ENCODE measurements at places on chromosomes 16 and 17.

GRCh38 chr16:74700116-74700437 lies 585 bp downstream of the MLKL start:
- no peak for DNase-seq

- no peak for DNase-seq
Observed at GRCh38 chr17:10598621-10599020, 49.2 kb upstream of the MYH2 start.

GRCh38 chr17:70158591-70158990 lies 10.7 kb upstream of the KCNJ2 start:
- no peak for DNase-seq

DNA sequence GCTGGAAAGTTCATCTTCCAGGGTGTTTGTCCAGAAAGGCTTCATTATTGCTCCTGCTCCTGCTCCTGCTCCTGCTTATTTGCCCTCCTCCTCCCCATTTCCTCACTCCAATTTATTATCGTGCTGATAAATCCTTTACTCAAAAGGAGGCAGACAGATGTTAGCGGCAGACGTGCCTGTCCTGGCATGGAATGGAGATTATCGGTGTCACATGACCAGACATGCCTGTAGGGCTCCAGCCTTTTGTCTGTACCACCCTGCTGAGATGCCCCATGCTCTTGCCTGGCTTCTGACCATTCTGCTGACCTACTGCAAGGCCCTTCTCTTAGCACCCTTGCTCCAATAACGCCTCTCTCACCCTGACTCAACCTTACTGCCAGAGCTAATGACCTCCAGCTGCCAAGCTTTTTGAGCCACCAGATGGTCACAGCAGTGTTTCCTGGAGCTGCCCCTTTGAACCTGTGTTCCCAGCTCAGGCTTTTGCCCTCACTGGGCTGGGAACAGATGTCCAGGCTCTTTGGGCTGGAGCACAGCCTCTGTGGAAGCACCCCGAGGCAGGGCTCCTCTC lies 12.8 kb downstream of the DNAH9 start:
- DNase-seq = peak; percentile 81

DNA sequence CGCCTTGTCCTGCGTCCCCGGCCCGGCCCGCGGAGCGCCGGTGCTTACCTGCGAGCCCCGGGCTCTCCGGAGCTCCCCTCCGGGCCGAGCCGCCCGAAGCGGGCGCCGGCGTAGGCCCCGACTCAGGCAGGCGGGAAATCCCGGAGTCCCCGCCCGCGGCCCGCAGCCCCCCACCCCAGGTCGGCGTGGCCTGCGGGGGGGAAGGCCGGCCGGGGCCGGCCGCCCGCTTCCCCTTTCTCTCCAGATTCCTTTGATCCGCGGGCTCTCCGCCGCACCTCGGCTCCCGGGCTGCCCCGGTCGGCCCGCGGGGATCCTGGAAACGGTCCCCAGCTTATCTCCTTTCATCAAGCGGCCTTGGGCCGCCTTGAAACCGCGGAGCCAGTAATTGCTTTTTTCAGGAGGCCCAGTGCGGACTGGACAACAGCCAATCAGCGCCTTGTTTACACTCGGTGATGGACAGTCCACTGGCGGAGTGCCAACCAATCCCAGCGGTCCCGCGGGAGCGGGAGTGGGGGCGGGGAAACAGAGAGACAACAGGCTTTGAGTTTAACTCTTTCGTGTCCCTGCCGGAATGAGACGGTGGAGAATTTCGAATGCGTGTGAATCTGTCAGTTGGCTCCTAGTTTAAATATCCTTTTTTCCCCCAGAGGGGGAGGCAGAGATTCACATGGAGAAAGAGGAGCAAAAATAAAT lies 1.4 kb upstream of the BAHCC1 start:
- peak; percentile 96 for DNase-seq

- DNase-seq = peak; percentile 87
Observed at GRCh38 chr17:70327723-70328122, 158.4 kb downstream of the KCNJ2 start.

DNA sequence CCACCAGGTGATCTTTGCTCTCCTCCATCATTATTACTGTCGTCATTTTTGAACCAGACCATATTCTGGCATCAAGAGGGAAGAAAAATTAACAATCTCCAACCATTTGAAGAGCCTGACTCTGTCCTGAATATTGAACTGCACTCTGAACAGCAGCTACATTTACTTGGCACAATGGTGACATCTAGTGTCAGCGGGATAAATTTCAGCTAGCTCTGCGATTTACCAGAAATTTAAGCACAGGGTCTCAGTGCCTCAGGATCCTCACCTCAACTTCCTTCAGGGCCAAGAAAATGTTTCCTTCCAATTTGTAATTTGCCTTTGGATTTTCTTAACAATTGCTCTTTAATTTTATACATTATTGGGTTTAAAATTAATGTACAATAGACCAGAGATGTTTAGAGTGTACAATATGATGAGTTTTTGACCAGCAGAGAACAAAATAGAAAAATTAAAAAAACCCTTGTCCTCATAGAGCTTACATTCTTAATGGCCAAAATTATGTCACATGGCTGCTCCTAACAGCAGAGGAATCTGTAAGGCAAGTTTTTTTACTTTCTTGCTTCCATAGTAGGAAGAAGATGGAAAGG lies 10.7 kb upstream of the ZNF19 start:
- peak; percentile 55 for DNase-seq

GRCh38 chr17:10392880-10393279 lies 20.1 kb upstream of the MYH13 start:
- no peak for DNase-seq

- no peak for DNase-seq
Observed at GRCh38 chr17:45912319-45912718, 18.0 kb downstream of the MAPT start.

DNA sequence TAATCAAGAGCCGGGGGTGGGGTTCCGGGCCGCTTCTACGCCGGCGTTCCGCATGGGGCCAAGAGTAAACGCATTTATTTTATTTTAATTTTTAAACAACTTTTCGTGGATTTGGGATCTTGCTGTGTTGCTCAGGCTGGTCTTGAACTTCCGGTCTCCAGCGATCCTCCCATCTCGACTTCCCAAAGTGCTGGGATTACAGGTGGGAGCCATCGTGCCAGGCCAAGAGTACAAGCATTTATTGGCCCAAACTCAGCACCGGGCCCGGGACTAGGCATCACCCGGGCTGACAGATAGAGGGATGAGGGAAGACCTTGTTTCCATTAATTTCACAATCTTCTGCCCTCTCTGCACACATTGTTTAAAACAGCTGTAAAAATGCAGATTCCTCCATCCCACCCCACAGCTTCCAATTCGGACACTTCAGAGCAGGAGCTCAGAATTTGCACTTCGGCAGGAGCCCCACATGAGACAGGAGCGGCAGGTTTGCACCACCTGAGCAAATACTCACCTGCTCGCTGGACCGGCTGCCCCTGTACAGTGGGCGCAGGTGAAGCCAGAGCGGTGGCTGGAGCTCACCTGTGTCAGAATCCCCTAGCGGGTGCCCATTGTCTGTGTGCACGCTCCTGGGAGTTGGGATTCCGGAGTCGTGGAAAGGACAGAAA lies 663 bp upstream of the GINS2 start:
- no peak for DNase-seq

GRCh38 chr17:66420961-66421371 lies 118.6 kb downstream of the PRKCA start:
- DNase-seq = no peak

DNA sequence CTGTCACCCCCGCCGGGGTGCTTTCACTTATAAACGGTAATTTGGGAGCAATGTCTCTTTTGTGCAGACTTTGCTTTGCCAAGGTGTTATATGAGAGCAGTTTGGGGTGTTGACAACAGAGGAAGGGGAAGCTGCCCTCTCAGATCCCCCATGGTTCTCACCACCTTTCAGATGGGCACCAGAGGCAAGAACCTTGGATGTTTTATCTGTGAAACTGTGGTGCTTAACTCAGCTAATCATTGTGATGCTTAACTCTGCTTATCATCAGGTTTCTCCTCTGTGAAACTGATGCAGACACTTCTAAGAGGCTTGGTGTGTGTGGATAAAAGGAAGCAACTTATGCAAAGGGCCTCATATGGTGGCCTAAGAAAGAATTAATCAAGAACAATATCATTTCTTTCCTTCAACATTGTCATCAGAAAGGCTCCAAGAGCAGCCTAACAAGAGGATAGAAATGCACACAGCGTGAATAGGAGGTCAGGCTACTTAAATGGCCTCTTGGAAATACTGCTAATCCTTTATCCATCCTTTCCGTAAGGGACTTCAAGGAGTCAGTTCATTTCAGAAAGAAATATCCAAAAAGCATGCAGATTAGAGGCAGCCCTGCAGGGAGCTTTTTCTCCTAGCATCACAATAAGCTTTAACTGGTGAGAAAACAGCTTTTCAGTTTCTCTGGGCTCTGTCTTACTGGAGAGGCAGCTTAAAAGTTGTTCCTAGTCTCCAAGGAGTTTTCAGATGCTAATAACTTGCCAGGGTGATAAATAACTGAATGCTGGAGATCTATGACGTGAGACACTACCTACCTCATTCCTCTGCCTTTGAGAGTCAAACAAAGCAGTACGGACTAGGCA lies 55.1 kb upstream of the CLEC3A start:
- DNase-seq = no peak

DNA sequence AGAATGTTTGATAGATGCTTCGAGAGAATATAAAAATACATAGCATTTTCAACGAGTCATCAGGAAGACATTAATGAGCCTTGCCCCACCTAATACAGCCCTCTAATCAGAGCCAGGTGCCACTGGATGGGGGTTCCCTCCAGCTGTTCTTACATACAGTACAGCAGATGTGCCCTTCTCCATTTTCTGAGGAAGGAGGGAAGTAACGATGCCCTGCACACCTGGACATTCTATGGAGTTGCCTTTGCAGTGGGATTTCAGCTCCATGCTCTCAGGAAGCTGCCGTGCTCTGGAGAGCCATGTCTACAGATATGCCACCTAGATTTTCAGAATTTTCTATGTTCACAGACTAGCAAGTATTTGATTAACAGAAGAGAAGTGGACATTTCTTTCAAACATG lies 36.3 kb downstream of the CDRT15 start:
- DNase-seq = no peak

GRCh38 chr16:84277244-84277823 lies 17.3 kb upstream of the WFDC1 start:
- peak; percentile 14 for DNase-seq

GRCh38 chr17:75899767-75900468 lies 3.2 kb upstream of the TRIM65 start:
- DNase-seq = no peak

DNA sequence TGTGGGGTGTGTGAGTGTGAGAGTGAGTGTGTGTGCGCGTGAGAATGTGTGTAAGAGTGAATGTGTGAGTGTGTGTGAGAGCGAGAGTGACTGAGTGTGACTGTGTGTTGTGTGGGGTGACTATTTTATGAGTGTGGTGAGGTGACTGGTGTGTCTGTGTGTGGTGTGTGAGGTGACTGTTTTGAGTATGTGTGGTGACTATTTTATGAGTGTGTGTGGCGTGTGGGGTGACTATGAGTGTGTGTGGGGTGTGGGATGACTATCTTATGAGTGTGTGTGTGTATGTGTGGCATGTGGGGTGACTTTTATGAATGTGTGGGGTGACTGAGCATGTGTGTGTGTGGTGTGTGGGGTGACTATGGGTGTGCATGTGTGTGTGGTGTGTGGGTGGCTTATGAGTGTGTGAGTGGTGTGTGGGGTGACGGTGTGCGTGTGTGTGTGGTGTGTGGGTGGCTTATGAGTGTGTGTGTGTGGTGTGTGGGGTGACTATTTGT lies 152.9 kb upstream of the PLCG2 start:
- no peak for DNase-seq

- no peak for DNase-seq
Observed at GRCh38 chr16:55655381-55655896, 349 bp upstream of the SLC6A2 start.

DNA sequence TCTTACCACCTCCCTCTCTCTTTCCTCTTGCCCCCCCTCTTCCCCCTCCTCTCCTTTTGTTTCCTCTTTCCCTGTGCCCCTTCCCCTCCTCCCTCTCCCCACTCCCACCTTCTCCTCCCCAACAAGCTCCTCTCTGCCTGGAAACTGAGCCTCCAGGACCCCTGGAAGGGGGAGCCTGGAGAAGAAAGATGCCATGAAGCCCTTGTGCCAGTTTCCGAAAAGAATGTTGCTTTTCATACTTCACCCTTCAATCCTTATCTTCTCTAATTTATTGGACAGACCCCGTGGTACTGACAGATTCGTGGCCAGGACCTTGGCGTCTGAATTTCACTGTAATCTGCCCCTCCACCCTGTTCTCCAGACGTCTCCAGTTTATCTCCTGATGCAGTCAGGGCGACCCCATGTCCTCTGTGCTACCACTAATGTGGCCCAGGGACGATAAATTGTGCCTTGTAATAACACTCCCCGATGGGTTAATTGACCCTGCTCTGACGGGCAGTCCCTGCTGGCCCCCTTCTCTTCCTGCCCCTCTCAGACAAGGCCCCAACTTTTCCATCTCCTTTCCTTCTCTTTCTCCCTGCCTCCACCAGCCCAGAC lies 138.4 kb upstream of the GSE1 start:
- no peak for DNase-seq

DNA sequence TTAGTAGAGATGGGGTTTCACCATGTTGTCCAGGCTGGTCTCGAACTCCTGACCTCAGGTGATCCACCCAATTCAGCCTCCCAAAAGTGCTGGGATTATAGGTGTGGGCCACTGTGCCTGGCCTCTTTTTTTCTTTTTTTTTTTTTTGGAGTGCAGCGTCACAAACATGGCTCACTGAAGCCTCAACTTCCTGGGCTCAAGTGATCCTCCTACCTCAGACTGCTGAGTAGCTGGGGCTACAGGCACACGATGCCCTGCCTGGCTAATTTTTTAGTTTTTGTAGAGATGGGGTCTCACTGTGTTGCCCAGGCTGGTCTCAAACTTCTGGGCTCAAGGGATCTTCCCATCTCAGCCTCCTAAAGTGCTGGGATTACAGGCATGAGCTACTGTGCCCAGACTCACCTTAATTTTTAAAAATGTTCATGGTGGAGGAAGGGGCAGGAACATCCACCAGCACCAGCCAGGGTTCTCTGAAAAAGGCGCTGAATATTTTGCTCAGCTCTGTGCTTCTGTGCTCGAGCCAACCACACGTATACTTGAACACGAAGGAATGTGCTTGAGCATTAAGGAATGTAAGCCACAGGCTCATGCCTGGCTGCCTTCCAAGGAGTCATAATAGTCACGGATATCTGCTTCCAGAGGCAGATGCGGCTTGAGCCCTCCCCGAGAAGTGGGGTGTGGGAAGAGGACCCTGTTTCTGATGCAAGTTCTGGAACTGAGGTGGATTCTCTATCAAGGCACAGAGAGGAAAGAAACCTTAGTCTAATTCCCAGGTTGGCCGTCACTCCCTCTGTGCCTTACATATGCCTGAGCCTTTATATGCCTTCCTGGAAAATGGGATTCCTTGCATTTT lies 65.5 kb upstream of the CREBBP start:
- no peak for DNase-seq

DNA sequence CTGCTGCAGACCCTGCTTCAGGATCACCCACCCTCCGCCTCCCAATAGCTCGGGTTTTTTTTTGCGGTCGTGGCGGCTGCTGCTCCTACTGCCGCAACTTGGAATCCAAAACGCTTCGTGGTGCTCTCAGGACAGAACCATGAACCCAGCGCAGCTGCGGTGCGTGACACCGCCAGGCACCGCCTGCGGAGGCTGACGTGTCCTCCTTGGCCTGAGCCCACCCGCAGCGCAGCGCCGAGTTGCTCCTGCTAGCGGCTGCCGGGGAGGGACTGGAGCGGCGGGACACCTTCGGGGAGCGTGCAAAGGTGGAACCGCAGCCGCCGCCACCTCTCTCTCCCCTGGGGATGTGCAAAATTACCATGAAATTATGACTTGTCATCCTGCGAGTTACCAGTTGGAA lies 1893.0 kb downstream of the TP53TG3F start:
- no peak for DNase-seq
